ENCODE measurements at places on chromosomes 3 and 15.

DNA sequence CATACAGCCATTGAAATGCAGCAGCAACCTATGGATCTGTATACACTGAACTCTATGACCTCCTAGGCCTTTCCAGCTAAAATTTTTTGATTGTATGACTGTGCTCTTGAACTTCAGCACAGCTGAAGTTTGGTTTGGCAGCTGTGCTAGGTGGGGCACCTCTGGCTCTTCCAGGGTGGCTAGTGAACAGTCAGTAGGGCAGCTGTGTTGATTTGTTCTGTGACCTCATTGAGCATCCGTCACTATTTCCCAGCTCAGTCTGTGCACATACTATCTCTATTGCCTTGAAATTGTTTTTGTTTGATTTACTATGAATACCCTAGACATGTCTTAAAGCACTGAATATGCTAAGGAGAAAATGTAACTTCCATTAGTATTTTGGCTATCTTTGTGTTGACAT, 363.2 kb upstream of the NAALADL2 start:
- DNase-seq: no peak

DNA sequence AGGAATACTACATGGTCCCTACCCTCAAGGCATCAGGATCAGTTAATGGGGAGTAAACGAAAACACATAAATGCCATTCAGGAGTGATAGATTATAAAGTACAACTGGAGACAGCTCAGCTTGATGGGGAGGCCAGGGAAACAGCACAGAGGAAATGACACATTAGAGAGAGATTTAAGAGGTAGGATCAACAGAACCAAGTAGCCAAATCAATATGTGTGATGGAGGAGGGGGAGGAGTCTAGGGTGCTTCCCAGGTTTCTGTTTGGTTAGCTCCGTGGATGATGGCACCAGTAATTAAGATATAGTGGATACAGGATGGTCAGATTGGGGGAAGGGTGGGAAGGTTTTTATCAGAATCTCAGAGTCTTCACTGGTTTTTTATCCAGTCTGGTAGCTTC, 229.5 kb upstream of the ROPN1 start:
- DNase-seq: no peak

DNA sequence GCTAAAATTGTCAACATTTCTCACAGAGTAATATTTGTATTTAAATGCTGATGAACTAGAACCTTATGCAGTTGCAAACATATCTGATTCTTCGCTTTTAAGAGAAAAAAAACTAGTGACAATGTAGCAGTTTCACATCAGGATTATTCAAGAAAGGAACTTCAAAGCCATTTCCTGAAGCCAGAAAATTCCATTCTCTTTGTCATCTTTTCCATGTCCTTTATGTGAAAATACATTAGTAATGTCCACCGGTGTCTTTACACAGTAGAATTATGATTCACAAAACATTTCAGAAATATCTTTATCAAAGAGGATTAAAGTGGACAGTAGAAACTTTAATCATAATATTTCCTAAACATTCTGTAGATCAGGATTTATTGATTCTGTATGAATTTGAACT, 12.7 kb upstream of the LXN start:
- DNase-seq: no peak

- DNase-seq: no peak
These were observed 150.8 kb upstream of the DPH6 start for GRCh38 chr15:35696767-35697231.

DNA sequence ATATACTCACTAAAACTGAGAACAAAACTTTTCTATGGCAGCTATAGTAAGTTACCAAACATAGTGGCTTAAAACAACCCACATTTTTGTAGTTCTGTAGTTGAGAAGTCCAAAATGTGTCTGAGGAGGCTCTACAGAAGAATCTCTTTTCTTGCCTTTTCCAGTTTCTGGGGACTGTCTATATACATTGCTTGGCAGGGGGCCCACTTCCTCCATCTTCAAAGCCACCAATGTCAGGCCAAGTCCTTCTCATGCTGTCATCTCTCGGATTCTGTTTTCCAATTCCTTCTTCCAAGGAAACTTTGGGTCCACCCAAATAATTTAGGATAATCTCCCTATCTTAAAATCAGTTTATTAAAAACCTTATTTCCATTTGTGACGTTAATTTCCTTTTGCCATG, 92.7 kb downstream of the DLG1 start:
- no peak for DNase-seq

All from retina (tissue), 1 donor.